ENCODE measurements at places on chromosomes 2 and 18.

GRCh38 chr2:225814554-225814953 lies 415.0 kb downstream of the NYAP2 start:
- no peak for DNase-seq

DNA sequence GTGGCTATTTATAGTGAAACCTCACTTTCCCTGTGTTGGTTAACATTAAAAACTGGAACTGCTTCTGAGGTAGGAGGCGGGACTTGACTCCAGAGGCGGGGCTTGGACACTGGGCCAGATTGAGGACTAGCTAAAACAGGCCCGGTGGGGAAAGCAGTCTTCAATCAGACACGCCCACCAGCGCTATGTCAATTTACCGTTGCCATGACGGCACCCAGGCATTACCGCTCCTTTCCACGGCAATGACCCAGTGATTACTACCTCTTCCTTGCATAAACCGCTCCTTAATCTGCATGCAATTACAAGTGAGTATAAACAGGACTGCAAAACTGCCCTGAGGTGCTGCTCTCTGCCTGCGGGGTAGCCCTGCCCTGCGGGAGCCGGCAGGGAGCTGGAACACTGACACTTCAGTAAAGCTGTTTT lies 35.3 kb downstream of the LRRFIP1 start:
- peak; percentile 18 for DNase-seq

- DNase-seq, result no peak
These were observed 42.7 kb downstream of the FHOD3 start for GRCh38 chr18:36340246-36340645.

DNA sequence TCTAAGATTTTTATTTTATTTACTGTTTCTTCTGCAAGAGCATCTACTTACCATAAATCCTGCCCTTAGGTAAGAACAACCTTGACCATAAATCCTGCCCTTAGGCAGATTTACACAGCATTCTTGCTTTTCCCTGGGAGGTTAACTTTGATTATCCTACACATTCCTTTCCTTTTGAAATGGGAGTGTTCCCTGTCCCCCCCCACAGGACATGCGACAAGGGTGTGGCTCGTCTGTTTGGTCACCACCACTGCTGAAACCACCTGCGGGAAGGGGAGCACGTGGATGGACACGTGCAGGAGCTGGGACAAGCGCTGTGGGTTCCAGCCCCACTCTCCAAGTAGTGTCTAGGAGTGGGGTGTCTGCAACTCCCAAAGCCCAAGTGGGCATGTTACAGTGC lies 239.3 kb upstream of the SP5 start:
- no peak for DNase-seq

GRCh38 chr2:8432706-8433336 lies 249.0 kb upstream of the ID2 start:
- DNase-seq, result no peak

- DNase-seq, result no peak
These were observed 35.6 kb downstream of the FAM124B start for GRCh38 chr2:224366267-224366844.

- DNase-seq, result no peak
These were observed 5.4 kb downstream of the RAB11FIP5 start for GRCh38 chr2:73107211-73107926.

DNA sequence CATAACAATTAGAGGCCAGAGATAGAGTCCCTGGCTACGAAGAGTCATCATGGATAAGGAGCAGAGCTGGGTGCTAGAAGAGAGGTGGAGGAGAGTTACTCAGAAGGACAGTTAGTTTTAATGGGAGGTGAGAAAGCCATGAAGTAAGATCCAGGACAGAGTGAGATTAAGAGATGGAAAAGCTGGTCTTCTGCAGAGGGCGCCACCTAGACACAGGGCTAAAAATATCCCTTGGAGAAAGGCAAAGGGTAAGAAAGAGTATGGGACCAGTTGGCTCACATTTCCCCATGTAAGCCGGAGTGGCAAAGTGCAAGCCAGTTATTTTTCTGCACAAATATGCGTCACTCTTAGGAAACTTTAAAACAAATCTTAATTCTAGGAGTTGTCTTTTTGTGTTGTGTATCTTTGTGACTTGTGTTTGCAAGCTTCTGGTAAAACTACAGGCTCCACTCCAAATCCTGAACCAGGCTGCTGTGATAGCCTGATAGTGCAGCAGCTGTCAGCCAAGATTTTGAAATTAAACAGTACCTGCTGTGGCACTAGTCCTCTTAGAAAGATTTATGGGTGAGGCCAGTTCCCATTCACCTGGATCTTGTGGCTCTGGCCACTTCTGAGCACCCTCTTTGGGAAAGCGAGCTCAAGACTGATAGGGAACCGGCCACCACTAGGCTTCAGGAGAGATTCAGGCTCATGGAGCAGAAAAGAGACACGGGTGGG lies 204.2 kb downstream of the TPGS2 start:
- DNase-seq, result no peak

GRCh38 chr2:10493634-10494281 lies 45.6 kb upstream of the ODC1 start:
- DNase-seq, result peak; percentile 73

GRCh38 chr18:63480476-63480875 lies 3.7 kb downstream of the SERPINB5 start:
- DNase-seq, result no peak

DNA sequence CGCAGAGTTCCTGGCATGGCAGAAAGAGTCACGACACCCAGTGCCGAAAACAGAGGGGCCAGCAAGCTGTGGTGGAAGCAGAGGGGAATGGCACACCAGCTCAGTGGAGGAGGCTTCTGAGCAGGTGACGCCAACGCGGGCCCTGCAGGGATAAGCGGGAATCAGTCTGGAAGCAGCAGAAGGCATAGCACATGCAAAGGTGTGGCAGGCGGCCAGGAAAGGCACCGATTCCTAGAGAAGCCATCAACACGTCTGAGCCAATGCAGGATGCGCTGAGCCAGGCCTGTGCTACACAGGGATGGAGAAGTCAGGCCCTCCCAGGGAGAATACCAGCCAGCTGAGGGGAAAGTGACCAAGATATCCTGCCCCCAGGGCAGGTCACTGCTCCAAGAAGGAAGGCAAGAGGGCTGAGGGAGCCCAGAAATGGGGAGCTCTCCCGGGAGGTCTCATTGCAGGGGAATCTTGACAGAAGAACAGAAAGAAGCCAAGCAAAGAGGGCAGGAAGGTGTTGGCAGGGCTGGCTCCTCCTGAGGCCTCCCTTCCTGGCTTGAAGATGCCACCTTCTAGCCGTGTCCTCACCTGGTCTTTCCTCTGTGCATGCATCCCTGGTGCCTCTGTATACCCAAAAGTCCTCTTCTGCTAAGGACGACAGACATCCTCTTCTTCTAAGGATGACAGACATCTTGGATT lies 16.3 kb downstream of the TEX51 start:
- DNase-seq, result no peak

DNA sequence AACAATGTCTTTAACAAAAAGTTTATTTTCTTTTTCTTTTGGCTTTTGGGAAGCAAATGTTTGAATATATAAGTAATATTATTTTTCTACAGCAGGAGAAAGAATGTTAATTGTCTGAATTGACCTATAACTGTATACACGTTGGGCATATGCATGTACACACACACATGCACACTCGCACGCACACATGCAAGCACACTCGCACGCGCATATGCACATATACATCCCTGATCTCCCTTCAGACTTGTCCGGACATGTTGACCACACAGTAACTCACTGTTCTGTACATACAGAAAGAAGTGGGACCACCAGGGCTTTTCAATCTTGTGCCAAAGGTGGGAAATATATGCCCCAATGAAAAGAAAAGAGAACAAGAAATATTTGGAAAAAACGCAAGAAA lies 245.1 kb upstream of the APCDD1 start:
- DNase-seq, result no peak

DNA sequence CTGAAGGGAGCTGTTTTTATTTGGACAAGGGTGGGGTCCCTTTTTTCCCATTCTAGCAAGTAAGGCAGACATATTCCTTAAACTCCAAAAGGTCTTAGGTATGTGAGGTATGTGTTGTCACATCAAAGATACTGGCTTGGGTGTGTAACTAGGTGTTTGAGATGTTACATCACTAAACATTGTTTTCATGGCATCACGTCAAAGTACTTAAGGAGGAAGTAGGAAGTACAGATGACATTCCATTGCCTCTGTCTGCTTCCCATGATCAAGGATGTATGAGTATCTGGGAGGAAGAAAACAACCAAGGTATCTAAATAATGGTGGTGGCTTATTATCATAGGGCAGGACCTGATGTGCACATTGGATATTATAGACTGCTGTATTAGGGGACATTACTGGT lies 39.3 kb downstream of the CD302 start:
- no peak for DNase-seq

DNA sequence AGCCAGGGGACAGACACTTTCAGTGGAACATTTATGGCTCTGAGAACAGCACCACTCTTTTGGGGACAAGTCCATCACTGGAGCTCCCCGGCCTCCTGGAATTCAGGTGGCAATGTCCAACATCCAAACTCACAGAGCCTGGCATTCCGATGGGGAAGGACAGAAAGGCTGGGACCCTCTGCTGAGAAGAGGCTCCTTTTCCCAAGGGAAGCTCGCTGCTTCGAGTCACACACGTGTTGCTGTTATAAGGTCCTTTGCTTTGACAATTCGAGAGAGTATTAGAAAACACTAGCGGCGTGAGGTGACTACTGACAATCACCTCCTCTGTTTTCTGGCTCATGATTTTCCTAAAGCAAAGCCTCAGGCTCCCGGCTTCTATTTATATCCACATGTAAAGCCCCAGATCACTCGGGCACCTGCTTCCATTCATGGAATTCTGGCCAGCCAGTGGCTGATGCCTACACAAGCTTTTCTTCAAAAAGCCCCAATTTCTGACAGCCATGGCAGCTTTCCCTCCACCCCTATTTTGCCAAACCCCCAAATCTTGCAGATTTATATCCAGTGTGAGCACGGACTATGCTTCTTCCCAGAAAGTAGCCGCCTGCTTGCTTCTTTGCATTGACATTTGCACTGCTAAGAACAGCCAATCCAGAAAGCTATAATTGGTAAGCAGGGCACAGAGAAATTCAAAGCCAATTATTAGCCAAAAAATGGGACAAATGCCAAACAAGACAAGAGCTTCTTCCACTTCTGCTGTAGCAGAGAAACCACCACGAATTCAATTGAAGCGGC lies 67.3 kb downstream of the NDUFA10 start:
- no peak for DNase-seq

DNA sequence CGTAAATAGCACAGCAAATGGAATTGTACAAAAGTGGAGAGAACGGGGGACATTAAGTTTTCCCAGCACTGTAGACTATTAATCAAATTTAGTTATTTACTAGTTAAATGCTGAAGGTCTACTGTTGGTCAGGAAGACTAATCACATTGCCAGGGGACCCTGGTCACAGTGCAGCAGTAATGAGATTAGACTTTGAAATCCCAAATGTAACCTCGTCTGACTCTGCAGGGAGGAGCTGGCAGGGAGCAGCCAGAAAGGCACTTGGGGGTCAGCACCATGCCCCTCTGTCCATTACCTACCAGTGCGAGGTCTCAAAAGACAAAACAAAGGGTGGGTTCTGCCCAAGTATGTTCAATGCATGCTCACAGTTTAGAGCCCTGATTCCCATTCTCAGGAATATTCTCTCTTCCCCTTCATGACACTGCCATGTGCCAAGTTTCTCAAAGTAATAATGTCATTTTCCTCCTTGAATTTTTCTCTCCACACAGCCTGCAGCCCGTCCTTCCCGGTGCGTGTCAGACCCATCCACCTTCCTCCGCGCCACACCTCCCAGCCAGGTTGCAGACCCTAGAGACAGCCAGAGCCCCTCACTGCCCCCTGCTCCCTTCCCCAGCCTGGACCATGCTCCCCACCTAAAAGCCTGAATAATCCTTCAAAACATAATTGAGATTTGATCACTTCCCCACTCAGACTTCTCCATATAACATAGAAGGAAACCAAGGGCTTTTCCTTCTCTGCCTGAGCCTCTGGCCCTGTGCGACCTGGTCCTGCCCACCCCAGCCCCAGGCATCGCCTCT lies 52.5 kb downstream of the TMEM18 start:
- DNase-seq, result no peak

- DNase-seq, result no peak
These were observed 290.1 kb upstream of the HDAC4 start for GRCh38 chr2:239690651-239691631.

DNA sequence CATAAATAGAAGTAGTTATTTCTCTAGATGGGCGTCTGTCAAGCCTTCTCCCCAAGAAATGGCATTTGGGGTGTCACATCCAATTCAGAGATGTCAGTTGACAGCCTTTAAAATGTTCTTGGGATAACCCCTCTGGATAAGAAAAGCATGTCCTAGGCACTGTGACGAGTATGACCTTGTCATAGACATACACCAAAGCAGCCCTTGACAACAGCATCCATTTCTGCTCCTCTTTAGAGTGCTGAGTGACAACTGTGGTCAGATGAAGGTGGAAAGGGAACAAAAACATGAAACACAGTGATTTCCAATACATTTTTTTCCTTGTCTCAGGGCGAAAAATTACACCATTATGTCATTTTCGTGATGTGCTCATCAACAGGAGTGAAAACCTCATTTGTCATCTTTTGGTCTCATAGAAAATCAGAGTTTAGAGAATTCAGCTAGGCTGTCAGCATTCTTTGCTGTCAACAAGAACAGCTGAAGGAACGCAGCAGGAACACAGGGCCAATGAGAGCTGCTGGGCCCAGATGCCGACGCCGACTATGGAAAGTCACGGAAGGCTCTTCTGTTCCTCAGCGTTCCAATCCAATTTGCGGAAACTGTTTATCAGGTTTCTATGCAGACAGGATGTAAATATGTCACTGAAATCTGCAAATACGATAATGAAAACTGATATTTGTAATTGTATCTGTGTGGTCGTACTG lies 193.2 kb downstream of the ICOS start:
- DNase-seq, result no peak

GRCh38 chr2:121776885-121777698 lies 21.6 kb downstream of the TSN start:
- no peak for DNase-seq

DNA sequence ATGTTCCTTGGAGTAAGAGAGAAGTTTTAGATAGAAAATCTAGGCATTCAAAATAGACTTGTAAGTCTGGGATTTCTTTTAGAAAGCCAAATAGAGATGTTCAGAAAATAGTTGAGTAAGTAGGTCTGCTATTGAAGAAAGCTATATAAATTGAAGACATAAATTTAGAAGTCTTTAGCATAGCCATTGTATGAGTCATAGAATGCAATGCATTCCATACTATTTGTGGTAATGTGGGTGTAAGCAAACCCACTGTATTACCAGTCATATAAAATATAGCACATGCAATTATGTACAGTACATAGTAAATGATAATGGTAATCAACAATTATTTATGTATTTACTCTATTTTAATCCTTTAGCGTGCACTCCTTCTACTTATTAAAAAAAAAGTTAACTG lies 14.1 kb downstream of the MC4R start:
- DNase-seq, result no peak

DNA sequence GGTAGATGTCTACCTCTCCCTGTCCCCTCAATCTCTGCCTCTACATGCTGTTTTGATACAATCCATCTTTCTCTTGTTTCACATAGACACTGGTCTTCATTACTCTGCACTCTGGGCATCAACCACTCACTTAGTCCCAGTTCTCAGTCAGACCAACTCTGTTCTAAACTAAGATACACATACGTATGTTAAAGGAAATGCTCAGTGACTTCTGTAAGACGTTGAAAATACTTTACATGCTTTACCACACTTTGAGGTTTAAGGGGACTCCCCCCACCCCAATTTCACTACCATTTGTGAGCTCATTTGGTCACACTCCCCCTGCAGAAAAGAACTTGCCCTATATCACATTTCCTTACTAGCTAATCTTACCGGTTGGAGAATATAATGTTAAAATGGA lies 497.4 kb downstream of the TGIF1 start:
- DNase-seq, result no peak

- no peak for DNase-seq
These were observed 51.8 kb downstream of the STK25 start for GRCh38 chr2:241456546-241456945.

All from T-helper 9 cell (primary cell).